ENCODE measurements at places on chromosomes 4 and X.
A peak's percentile ranks its signal among the peaks of the same experiment; 100 is the strongest.

DNA sequence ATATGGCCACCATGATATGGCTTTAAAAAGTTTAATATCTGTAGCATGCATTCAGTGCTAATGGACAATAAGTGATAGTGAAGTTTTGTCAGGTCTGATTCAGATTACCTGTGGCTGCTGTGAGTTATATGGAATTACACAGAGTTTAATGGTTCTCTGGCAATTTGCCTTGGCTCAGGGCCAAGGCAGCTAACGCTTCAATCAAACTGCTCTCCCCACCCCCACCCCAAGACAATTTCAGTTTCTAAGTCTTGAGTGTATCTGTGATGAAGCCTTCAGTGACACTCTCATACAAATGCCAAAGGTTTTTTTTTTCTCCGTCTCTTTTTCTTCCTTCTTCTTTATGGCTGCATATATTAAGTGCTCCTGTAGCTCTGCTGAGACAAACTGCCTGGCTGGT is 106.6 kb downstream of the SHROOM4 start:
- H3K4me3 ChIP-seq = no peak overlapping the region
- H3K36me3 ChIP-seq = no peaks in the 10 kb centered on the region
- H3K4me1 ChIP-seq = no peaks in the 10 kb centered on the region

- H3K4me3 ChIP-seq = no peak overlapping the region
- H3K27ac ChIP-seq = no peak overlapping the region
- H3K27me3 ChIP-seq = no peaks in the 10 kb centered on the region
- H3K4me1 ChIP-seq = no peaks in the 10 kb centered on the region
Measured at GRCh38 chr4:174495626-174496025, 26.7 kb downstream of the HPGD start.

- H3K27ac ChIP-seq = no peak overlapping the region
- H3K4me1 ChIP-seq = no peaks in the 10 kb centered on the region
- H3K4me3 ChIP-seq = no peak overlapping the region
- no peaks in the 10 kb centered on the region for H3K36me3 ChIP-seq
- H3K27me3 ChIP-seq = no peaks in the 10 kb centered on the region
Measured at GRCh38 chrX:32137525-32137924, 1065.7 kb upstream of the FTHL17 start.

DNA sequence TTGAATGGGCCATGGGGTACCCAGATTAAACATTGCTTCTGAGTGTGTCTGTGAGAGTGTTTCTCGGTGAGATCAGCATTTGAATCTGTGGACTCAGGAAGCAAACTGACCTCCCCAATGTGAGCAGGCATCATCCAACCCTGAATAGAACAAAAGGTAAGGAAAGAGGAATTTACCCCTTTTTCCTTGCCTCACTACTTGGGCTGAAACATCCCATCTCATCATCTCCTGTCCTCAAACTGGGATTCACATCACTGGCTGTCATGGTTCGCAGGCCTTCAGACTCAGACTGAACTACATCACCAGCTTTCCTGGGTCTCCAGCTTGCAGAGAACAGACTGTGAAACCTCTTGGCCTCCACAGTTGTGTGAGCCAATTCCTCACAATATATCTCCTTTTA is 47.1 kb downstream of the TEC start:
- H3K4me1 ChIP-seq = no peaks in the 10 kb centered on the region
- no peak overlapping the region for H3K4me3 ChIP-seq
- H3K27me3 ChIP-seq = no peaks in the 10 kb centered on the region
- no peak for DNase-seq
- no peak overlapping the region for H3K27ac ChIP-seq
- H3K36me3 ChIP-seq = no peaks in the 10 kb centered on the region

DNA sequence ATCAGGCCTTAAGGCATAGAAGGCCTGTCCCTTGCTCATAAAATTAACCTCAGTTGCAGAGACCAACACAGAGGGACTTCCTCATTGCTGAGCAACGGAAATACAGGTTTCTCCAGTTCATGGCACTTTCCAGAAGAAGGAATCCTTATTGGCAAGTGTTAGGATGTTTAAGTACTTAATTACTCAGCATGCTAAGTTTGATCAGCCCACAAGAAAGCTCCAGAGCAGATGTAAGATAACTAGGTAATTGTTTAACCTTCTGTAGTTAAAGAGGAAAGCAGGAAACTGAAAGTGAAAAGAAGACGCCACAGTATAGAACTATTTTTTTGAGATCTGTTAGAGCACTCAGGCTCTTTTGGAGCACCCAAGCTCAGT is 33.5 kb downstream of the SMS start:
- H3K4me1 ChIP-seq = peaks cover 10% of the 10 kb centered on the region
- no peak overlapping the region for H3K27ac ChIP-seq
- H3K36me3 ChIP-seq = peaks cover 3% of the 10 kb centered on the region
- no peaks in the 10 kb centered on the region for H3K27me3 ChIP-seq

DNA sequence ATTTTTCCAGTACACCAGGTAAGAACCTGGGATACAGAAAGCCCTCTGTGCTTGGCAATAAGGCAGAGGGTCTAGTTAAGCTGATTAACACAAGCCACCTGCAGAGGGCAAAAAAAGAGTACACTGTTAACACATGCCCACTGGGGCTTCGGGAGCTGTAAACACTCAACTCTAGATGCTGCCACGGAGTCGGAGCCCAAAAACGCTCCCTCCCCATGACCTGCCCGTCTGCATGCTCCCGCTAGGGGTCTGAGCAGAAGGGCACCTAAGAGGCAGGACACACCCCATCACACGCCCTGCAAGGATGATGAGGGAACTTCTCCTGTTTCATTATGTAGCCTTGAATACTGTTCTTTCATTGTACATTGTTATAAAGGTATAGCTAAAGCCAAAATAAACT is 715.6 kb upstream of the AADAT start:
- no peaks in the 10 kb centered on the region for H3K36me3 ChIP-seq
- DNase-seq = peak; percentile 1
- no peak overlapping the region for H3K4me3 ChIP-seq
- no peak overlapping the region for H3K27ac ChIP-seq
- no peaks in the 10 kb centered on the region for H3K4me1 ChIP-seq

- H3K4me1 ChIP-seq = no peaks in the 10 kb centered on the region
- H3K36me3 ChIP-seq = no peaks in the 10 kb centered on the region
- H3K4me3 ChIP-seq = no peak overlapping the region
- H3K27me3 ChIP-seq = no peaks in the 10 kb centered on the region
- peak; percentile 7 for DNase-seq
- H3K27ac ChIP-seq = no peak overlapping the region
Measured at GRCh38 chr4:121096629-121097028, 24.3 kb upstream of the NDNF start.

GRCh38 chrX:34632384-34632783 is 24.7 kb downstream of the TMEM47 start:
- no peaks in the 10 kb centered on the region for H3K27me3 ChIP-seq
- H3K4me1 ChIP-seq = no peaks in the 10 kb centered on the region
- DNase-seq = no peak
- no peaks in the 10 kb centered on the region for H3K36me3 ChIP-seq
- no peak overlapping the region for H3K27ac ChIP-seq

DNA sequence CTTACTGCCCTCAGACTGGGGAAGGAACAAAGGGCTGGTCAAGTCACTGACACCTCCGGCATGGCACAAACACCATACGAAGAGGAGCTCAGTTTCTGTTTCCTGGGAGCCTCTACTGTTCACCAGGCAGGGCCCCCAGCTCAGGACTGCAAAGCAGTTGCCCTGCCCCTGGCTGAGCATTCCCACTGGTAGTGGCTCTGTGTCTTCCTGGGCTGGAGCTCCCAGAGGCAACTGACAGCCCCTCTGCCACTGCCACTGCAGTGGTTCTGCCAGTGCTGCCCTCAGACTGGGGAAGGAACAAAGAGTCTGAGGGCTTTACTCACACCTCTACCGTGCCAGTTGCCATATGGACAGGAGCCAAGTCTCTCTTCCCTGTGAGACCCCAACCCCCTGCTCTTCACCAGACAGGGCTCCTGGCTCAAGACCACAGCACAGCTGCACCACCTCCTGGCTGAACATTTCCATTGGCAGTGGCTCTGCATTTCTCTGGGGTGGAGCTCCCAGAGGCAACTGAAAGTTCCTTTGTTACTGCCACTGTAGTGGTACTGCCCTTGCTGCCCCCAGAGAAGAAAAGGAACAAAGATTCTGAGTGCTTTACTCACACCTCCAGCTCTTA is 67.9 kb downstream of the SMARCA5 start:
- DNase-seq = no peak
- no peaks in the 10 kb centered on the region for H3K4me1 ChIP-seq
- H3K36me3 ChIP-seq = no peaks in the 10 kb centered on the region

DNA sequence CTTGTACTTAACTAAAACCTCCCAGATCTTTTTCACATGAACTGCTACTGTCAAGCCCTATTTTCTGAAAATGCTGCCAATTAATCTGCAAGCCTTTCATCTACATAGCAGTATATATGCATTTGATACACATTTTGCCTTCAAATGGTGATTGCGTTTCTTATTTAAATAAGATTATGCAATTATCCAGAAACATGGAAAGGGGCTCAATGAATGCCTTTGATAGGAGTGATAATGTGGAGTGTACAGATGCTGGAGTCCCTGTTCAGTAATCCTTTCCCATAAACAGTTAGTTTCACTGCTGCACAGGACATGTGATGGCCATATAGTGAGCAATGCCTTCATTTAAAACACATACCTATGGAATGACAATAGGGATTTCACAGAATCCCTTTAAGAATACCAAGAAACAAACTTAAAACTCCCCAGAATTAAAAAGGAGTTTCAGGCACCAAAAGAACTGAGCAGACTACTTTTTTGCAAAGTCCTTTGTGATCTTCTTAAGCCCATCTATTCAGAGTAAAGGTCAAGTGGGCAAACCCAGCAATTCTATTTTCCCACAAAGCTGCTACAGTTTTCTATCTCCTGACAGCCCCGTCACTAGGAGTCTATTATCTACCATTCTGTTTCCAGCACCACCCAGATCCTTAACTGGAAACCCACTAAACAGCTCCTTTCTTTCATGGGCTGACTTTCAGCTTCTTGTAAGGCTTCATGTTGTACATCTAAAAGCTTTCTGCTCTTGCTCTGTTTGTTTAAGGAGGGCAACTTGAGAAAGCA is 120.3 kb downstream of the UNC5C start:
- DNase-seq = no peak
- no peaks in the 10 kb centered on the region for H3K27me3 ChIP-seq
- no peaks in the 10 kb centered on the region for H3K4me1 ChIP-seq
- H3K27ac ChIP-seq = no peak overlapping the region

GRCh38 chr4:8912089-8912455 is 40.4 kb upstream of the HMX1 start:
- H3K4me3 ChIP-seq = no peak overlapping the region
- H3K27ac ChIP-seq = no peak overlapping the region
- H3K4me1 ChIP-seq = no peaks in the 10 kb centered on the region
- H3K27me3 ChIP-seq = peaks cover 17% of the 10 kb centered on the region

- no peaks in the 10 kb centered on the region for H3K4me1 ChIP-seq
- H3K27me3 ChIP-seq = no peaks in the 10 kb centered on the region
- no peak for DNase-seq
- H3K27ac ChIP-seq = no peak overlapping the region
- H3K36me3 ChIP-seq = no peaks in the 10 kb centered on the region
Measured at GRCh38 chrX:31656013-31656412, 584.2 kb upstream of the FTHL17 start.

- H3K4me1 ChIP-seq = no peaks in the 10 kb centered on the region
- no peak for DNase-seq
- H3K36me3 ChIP-seq = no peaks in the 10 kb centered on the region
- no peak overlapping the region for H3K27ac ChIP-seq
Measured at GRCh38 chr4:182213004-182213403, 30.2 kb upstream of the TENM3 start.
